Retina (tissue), 1 donor: ENCODE measurements at places on chromosomes 13 and 19.

DNA sequence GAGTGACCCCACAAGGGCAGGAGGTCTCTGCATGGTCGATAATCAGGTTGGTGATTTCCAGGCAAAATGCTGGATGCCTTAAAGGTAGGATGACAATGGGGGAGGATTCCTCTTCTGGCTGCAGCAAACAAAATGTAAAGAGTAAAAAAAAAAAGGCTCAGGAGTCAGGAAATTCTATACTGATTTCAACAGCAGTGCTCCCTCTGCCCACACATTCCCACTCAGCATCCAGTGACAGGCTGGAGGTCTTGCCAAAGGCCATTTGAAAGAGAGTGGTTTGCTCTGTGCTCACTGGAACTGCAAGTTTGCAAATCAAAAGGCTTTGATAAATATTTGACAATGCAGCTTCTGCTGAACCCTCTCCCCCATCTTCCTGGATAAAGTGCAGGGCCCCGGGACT, 135.4 kb downstream of the TNFRSF19 start:
- DNase-seq = no peak

DNA sequence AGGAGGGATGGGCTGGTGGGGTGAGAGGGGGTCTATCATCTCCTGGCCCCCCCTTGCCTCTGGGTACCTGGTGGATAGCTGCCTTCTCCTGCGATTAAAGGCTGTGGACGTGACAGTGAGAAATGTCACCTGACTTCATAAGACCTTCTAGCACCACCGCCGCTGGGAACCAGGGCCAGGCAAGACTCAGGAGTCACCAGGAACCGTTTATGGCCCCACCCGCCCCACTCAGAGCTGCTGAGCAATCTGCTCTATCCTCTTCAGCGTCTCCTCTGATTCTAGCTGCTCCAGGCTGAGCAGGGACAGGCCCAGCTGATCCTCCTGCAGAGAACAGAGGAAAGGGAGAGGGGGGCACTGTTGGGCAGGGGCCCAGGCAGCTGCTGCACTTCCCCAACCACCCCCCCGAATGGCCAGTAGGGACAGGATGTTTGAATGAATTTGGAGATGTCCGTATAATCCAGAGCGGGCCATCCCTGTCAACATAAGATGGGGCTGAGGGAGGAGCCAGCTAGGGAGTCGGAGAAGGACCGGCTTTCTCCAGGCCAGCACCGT, 10.9 kb downstream of the KLC3 start:
- no peak for DNase-seq

DNA sequence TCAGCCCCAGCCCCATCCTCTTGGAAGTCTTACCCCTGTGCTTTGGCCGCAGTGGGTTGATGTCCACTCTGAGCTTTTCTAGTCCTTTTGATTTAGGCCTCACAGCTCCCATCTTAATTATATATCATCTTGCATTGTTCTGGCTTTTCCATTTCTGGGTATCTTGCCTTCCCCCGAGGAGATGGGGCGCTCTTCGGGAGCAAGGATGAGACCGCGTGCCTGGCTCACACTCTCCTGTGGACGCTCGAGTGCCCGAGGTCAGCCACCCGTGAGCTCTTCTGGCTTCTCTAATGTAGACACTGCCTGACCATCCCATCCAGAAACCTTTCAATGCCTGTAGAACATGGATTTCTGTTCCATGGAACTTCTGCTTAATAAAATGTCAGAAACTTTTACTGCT, 53.5 kb upstream of the GPR183 start:
- no peak for DNase-seq

GRCh38 chr13:26053418-26053980, 1.7 kb upstream of the SHISA2 start:
- DNase-seq = no peak

DNA sequence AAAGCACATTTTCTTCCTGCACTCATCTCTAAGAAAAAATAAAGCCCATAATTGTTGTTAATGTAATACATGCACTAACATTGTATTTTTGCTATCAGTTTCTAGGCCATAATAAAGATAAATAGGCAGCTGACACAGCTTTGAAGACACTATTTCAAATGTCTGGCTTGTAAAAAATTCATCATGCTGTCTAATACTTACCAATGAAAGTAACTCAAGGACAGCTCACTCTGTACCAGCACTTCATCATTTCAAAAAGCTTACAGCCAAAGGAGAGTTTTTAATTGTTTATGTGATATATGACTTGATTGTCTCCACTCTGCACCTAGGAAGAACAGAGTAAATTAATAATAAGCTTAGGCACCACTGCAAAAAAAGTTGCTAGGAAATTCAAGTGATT, 1423.3 kb upstream of the PCDH20 start:
- no peak for DNase-seq
